Memory B cell (primary cell): ENCODE measurements at places on chromosomes 3 and 15.

DNA sequence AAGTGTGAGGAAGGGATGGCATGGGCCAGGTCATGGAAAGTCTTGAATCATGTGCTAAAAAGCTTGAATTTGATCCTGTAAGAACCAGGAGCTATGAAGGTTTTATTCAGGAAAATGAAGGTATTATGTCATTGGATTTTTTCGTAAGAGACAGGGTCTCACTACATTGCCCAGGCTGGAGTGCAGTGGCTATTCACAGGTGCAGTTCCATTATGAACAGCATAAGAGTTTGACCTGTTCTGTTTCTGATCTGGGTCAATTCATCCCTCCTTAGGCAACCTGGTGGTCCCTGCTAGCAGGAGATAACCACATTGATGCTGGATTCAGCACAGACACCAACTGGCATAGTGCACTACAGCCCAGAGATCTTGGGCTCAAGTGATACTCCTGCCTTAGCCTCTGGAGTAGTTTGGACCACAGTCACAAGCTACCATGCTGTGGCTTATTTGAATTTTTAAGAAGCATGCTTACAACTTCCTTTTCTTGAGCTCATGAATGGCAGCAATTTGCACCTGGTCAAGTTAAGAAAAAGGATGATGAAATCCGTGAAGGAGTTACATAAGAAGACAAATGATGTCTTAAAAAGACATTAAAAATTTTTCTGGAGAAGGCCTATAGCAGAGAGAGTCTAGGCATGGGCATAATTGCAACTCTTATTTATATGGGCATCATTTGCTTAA lies 79.1 kb downstream of the CADPS start:
- H3K4me3 ChIP-seq, result no peak overlapping the region
- H3K27me3 ChIP-seq, result no peaks in the 10 kb centered on the region
- no peak for DNase-seq
- no peaks in the 10 kb centered on the region for H3K4me1 ChIP-seq

- no peaks in the 10 kb centered on the region for H3K27me3 ChIP-seq
- no peak for DNase-seq
- no peak overlapping the region for H3K27ac ChIP-seq
- H3K4me3 ChIP-seq, result no peak overlapping the region
- no peaks in the 10 kb centered on the region for H3K4me1 ChIP-seq
- no peaks in the 10 kb centered on the region for H3K36me3 ChIP-seq
These were observed 151.9 kb upstream of the ARPP21 start for GRCh38 chr3:35487376-35487775.

DNA sequence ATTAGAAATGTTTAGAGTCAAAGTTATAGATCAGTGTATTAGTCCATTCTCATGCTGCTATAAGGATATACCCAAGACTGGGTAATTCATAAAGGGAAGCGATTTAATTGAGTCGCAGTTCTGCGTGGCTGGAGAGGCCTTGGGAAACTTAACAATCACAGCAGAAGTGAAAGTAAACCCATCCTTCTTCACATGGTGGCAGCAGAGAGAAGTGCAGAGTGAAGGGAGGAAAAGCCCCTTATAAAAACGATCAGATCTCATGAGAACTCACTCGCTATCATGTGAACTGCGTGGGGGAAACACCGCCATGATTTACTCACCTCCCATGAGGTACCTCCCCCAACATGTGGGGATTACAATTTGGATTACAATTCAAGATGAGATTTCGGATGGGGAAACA lies 871.5 kb downstream of the DIPK2A start:
- no peaks in the 10 kb centered on the region for H3K27me3 ChIP-seq
- no peaks in the 10 kb centered on the region for H3K4me1 ChIP-seq
- H3K4me3 ChIP-seq, result no peak overlapping the region
- H3K27ac ChIP-seq, result no peak overlapping the region
- no peaks in the 10 kb centered on the region for H3K36me3 ChIP-seq

- H3K27ac ChIP-seq, result no peak overlapping the region
- H3K4me1 ChIP-seq, result peaks cover 10% of the 10 kb centered on the region
- no peak for DNase-seq
- no peaks in the 10 kb centered on the region for H3K36me3 ChIP-seq
- H3K27me3 ChIP-seq, result no peaks in the 10 kb centered on the region
These were observed 392.7 kb upstream of the TBL1XR1 start for GRCh38 chr3:177589911-177590381.

DNA sequence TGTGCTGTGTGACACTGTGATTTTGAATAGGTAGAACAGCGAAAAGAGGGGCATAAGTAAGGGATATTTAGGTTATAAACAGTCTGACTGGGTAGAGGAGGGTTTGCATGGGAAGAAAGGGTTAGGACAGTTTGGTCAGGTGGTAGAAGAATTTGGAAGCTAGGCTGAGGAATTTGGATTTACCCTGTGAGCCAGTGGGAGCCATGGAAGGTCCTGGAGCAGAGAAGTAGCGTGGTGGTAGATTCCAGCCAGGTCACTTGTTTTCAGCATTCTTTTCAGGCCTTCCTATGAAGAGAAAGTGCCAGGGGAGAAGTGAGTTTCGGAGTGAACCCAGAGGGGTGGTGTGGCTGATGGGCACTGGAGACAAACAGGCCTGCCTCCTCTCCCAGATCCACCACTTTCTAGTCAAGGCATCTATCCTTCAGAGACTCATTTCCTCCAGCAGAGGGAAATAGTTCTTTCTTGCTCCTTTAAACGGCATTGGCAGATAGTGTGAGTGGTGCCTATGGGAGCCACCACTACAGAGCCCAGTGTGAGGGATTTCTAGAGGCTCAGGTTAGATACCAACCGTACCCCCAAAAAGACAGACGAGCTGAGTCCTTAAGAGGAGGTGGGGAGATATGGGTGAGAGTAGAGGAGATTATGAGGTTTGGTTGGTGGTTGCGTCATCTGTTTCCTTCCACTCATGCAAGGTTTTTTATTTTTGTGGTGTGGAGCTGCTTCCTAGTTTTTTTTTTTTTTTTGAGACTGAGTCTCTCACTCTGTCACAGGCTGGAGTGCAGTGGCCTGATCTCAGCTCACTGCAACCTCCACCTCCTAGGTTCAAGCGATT lies 21.2 kb downstream of the PXK start:
- peak overlapping the region; percentile 95 for H3K4me3 ChIP-seq
- H3K36me3 ChIP-seq, result peaks cover 2% of the 10 kb centered on the region
- peak overlapping the region; percentile 92 for H3K27ac ChIP-seq

DNA sequence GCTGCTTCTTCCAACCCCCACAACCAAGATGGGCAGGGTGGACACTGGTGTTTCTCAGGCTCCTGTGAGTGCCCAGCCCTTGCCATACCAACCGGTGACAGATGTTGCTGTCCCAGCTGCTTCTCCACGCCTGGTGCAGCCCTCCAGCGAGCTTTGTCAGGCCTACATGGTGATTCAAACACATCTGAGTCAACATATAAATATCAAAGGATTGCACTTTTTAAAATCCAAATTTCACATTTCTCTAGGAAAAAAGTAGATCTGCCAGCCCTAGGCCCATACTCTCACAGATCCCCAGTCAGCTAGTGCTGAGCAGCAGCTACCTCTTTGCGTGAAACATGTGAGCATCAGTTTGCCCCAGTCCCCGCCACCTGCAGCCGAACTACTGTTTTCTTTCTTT lies 52.7 kb downstream of the RPN1 start:
- no peak overlapping the region for H3K27ac ChIP-seq
- peaks cover 3% of the 10 kb centered on the region for H3K4me1 ChIP-seq
- no peak overlapping the region for H3K4me3 ChIP-seq
- H3K36me3 ChIP-seq, result no peaks in the 10 kb centered on the region
- no peaks in the 10 kb centered on the region for H3K27me3 ChIP-seq
- no peak for DNase-seq

- no peaks in the 10 kb centered on the region for H3K4me1 ChIP-seq
- no peak overlapping the region for H3K4me3 ChIP-seq
- no peak overlapping the region for H3K27ac ChIP-seq
These were observed 16.5 kb downstream of the VIPR1 start for GRCh38 chr3:42518800-42519567.

- no peak overlapping the region for H3K4me3 ChIP-seq
- H3K36me3 ChIP-seq, result no peaks in the 10 kb centered on the region
- DNase-seq, result no peak
- no peaks in the 10 kb centered on the region for H3K27me3 ChIP-seq
These were observed 94.0 kb downstream of the ARPP21 start for GRCh38 chr3:35733341-35733740.

GRCh38 chr15:38414357-38414756 lies 39.6 kb upstream of the FAM98B start:
- no peaks in the 10 kb centered on the region for H3K36me3 ChIP-seq
- no peak for DNase-seq
- no peak overlapping the region for H3K4me3 ChIP-seq
- H3K27me3 ChIP-seq, result peaks cover 17% of the 10 kb centered on the region
- H3K27ac ChIP-seq, result no peak overlapping the region
- no peaks in the 10 kb centered on the region for H3K4me1 ChIP-seq

DNA sequence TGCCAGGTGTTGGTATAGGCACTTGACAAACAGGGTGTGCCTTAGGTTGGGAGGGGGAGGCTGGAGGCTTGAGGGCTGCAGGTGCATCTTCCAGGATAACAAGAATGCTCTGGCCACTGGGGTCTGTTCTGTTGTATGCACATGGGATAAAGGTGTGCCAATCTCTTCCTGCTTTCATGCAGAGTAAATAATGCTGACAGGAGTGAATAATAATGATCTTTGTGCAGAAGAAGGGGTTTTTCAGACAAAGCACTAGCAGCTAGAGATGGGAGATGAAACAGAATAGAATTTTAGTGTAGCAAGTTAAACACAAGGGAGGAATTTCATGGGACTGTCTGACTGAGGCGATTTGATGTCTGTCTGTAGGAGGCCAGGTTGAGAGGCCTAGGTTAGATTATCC lies 1.9 kb upstream of the ROPN1 start:
- H3K27me3 ChIP-seq, result peaks cover 18% of the 10 kb centered on the region
- H3K27ac ChIP-seq, result no peak overlapping the region
- no peak for DNase-seq
- no peaks in the 10 kb centered on the region for H3K36me3 ChIP-seq

- peaks cover 52% of the 10 kb centered on the region for H3K4me1 ChIP-seq
- no peaks in the 10 kb centered on the region for H3K27me3 ChIP-seq
- H3K4me3 ChIP-seq, result peak overlapping the region; percentile 100
- H3K27ac ChIP-seq, result peak overlapping the region; percentile 96
These were observed 53.8 kb downstream of the IQSEC1 start for GRCh38 chr3:13019243-13020095.

DNA sequence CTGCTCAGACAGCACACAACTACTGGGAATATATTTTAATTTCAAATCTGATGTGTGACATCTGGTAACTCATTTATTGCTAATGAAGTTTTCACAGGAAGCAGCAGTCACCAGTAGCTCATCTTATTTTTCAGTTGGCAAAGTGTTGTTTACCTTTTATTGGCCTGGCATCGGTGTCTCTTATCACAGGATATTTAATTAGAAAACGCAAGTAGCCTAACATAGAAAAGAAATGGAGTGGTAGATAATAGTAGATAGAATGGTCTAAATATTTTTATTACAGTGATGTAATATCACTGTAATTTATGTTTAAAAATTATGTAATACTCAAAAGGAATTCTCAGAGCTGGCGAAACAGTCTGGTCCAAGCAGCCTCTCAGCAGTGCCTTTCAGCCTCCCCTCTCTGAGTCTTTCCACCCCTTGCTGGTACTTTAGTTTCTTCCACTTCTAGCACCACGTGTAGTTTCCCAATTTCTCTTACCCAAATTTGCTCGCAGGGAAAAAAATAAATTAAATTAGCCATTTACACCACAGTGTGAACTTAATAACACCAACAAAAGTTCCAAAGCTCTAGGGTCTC lies 31.9 kb downstream of the AGTR1 start:
- no peak overlapping the region for H3K27ac ChIP-seq
- H3K36me3 ChIP-seq, result no peaks in the 10 kb centered on the region
- H3K4me3 ChIP-seq, result no peak overlapping the region
- H3K27me3 ChIP-seq, result peaks cover 1% of the 10 kb centered on the region
- H3K4me1 ChIP-seq, result no peaks in the 10 kb centered on the region

DNA sequence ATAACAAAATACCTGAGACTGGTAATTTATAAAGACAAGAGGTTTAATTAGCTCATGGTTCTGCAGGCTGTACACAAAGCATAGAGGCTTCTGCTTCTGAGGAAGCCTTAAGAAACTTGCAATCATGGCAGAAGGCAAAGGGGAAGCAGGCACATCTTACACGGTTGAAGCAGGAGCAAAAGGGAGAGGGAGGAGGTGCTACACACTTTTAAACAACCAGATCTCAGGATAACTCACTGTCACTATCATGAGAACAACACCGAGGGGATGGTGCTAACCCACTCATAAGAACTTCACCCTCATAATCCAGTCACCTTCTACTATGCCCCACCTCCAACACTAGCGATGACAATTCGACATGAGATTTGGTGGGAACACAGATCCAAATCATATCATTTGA lies 54.4 kb downstream of the ATP8B4 start:
- no peak overlapping the region for H3K27ac ChIP-seq
- DNase-seq, result no peak
- H3K4me1 ChIP-seq, result peaks cover 8% of the 10 kb centered on the region
- H3K36me3 ChIP-seq, result no peaks in the 10 kb centered on the region

DNA sequence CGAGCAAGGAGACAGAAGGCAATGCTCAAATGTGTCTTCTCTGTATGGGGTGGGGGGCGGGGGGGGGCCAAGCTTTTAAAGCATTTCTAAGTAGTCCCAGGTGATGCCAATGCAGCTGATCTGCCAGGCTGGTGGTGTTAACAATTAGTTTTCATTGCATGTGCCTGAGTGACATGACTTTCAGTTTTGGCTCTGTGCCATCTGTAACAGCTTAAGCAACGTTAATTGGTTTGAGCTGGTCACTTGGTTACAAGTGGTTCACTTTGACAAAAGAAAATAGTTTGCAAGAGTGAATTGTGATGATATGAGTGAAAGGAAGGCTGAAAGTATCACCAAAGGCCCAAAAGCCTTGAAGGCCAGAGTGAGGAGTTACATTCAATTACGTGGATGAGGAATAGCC lies 26.4 kb upstream of the LRIG1 start:
- H3K27ac ChIP-seq, result no peak overlapping the region
- H3K4me3 ChIP-seq, result no peak overlapping the region
- no peak for DNase-seq
- H3K4me1 ChIP-seq, result peaks cover 11% of the 10 kb centered on the region

GRCh38 chr3:126117786-126118185 lies 33.9 kb upstream of the SLC41A3 start:
- H3K27me3 ChIP-seq, result peaks cover 17% of the 10 kb centered on the region
- DNase-seq, result no peak
- no peak overlapping the region for H3K4me3 ChIP-seq
- no peak overlapping the region for H3K27ac ChIP-seq

DNA sequence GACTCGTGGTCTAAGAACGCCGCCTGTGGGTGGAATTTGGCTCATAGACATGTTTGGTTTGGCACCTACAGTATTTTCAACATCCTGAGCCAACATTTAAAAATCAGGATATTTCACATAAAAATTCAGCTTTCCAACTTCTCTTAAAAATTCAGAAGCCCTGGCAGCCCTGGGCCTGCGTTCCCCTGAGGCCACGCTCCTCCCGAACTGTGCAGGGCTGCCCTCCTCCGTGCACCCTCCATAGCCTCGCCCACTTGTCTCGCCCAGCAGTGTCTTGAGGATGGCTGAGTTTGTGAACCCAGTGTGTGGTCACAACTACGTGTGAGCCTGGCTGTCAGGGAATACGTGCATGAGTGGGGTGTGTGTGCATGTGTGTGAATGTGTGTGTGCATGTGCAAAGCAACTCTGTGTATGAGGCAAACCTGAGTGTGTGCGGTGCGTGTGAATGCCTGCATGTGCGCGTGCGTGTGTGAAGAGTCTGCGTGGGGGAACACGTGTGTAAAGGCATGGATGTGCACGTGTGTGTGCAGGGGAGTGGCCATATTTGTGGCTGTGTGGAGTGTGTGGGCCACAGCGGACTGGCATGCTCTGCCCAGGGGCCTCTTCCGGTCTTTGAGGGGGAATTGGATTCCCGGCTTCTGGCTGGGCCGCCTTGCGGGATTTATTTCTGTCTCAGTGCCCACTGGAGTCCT lies 30.9 kb downstream of the PTH1R start:
- H3K27ac ChIP-seq, result no peak overlapping the region
- DNase-seq, result no peak
- H3K36me3 ChIP-seq, result peaks cover 2% of the 10 kb centered on the region
- H3K4me1 ChIP-seq, result peaks cover 3% of the 10 kb centered on the region
- H3K4me3 ChIP-seq, result no peak overlapping the region
